WTC11 (cell line): ENCODE measurements at places on chromosomes 6 and 20.
A peak's percentile ranks its signal among the peaks of the same experiment; 100 is the strongest.

DNA sequence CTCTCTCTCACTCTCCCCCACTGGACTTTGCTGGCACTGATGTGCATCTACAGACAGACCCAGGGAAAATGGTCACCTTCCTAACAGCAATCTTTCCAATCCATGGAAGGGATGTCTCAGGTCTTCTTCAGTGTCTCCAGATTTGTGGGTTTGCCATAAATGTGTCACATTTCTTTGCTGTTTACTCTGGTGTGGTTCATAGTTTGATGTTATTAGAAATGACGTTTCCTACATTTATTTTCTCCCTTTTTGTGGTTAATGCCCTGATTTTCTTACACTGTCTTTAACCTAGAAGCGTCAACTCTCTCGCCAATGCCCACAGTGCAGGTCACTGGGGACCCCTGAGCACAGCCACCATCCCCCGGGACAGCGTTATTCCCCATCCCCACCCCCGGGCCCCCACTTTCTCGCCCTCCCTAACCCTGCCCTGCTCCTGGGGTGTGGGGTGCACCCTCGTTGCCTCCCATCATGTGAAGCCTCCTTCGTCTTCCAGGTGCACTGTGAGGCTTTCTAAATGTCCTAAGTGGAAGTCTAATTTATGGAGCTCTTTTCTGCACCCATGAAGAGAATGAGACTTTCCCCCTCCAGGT, 86.5 kb downstream of the YTHDF1 start:
- H3K27me3 ChIP-seq: no peaks in the 10 kb centered on the region; the same call in 1 of the 2 replicates
- peak; percentile 2 for DNase-seq
- H3K27ac ChIP-seq: no peak overlapping the region; the same call in 1 of the 2 replicates
- no peaks in the 10 kb centered on the region for H3K36me3 ChIP-seq
- peaks cover 9% of the 10 kb centered on the region for H3K4me1 ChIP-seq

DNA sequence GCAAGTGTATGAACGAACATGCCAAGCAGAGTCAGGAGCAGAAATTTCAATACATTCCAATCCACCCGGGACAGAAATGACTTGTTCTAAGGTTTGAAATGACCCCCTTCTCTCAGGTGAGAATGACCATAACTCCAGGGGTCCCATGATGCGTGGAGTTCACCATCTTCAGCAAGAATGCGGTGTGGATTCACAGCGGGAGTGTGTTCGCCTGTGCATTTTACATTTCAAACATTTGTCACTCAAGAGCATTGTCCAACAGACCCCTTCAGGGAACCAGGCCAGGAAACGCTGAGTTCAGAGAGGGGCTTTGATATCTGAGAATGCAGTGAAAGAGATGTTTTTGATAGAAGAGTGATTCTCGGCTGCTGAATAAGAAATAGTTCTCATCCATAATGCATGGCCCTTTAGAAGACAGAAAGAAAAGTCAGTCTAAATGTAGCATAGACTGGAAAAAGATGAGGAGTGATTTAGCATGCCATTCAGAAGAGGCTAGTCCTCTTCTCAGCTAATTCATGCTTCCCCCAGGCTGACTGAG, 200.3 kb upstream of the KCNG1 start:
- no peak for DNase-seq
- H3K27me3 ChIP-seq: peaks cover 15% of the 10 kb centered on the region
- H3K4me3 ChIP-seq: no peak overlapping the region
- peaks cover 35% of the 10 kb centered on the region for H3K4me1 ChIP-seq

- DNase-seq: no peak
- no peak overlapping the region for H3K4me3 ChIP-seq
Observed at GRCh38 chr6:42239333-42239732, 21.7 kb upstream of the MRPS10 start.

DNA sequence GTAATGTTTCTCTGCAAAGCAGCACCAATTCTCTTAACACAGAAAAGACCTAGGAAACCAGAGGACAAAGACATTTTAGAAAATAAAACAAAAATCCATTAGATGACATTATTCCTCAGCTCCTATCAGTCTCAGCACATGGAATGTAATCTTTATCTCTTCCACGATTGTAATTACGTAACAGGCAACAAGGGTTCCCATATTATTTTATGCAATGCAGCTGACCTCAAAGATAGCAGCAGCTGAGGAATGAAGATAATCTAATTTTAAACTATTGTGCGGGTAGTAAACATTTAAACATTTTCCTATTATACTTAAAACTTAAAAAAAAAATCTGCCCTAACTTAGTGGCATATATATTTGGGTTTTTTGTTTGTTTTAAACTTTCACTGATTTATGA, 33.0 kb upstream of the PTCHD4 start:
- no peaks in the 10 kb centered on the region for H3K27me3 ChIP-seq
- peaks cover 4% of the 10 kb centered on the region; the same call in 1 of the 2 replicates for H3K36me3 ChIP-seq
- no peak overlapping the region for H3K27ac ChIP-seq
- no peak for DNase-seq
- H3K4me1 ChIP-seq: peaks cover 9% of the 10 kb centered on the region
- H3K4me3 ChIP-seq: no peak overlapping the region

GRCh38 chr6:148926478-148926877, 179.6 kb downstream of the UST start:
- no peak overlapping the region for H3K4me3 ChIP-seq
- peak overlapping the region; percentile 16; the same call in 1 of the 2 replicates for H3K27ac ChIP-seq
- DNase-seq: no peak

DNA sequence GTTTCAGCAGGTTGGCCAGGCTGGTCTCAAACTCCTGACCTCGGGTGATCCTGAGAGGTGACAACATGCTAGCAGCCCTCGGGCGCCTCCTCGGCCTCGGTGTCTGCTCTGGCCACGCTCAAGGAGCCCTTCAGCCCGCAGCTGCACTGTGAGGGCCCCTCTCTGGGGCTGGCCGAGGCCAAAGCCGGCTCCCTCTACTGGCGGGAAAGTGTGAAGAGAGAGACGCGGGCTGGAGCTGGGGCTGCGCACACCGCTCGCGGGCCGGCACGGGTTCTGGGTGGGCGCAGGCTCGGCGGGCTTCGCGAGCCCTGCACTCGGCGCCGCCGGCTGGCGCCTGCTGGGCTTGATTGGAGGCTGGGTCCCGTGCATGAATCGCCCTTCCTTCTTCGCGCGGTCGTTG, 80.8 kb upstream of the RBM24 start:
- peak; percentile 89 for DNase-seq
- H3K4me3 ChIP-seq: peak overlapping the region; percentile 57
- H3K36me3 ChIP-seq: peaks cover 15% of the 10 kb centered on the region
- H3K27me3 ChIP-seq: peaks cover 15% of the 10 kb centered on the region
- H3K27ac ChIP-seq: no peak overlapping the region

DNA sequence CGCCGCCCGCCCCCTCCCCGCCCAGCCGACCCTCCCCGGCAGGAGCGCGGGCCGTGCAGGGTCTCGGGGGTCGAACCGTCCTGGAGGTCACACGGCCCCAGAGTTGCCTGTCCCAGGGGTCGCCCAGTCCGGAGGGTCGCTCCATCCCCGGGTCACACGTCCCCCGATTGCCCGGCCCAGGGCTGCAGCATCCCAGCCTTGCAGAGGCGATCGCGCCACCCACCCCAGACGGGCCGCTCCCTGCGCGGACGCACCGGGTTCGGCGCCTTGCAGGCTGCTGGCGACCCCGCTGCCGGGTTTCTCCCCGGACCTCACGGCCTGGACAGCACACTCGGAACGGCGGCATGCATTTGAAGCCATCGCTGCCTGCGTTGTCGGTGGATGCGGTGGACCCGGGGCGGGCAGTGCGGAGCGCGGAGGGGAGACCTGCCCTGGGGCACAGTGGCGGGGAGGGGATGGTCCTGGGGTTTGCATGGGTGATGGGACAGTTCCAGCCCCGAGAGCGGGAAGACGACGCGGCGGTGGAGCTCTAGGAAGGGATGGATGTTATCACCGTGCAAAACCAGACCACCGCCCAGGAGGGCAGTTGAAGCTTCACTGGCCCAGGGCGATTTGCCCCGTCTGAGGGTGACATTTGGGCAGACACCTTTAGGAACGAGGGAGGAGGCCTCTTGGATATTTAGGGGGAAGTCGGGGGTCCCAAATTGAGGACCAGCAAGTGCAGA, 22.7 kb upstream of the FRMD1 start:
- peaks cover 33% of the 10 kb centered on the region for H3K27me3 ChIP-seq
- no peaks in the 10 kb centered on the region for H3K36me3 ChIP-seq
- H3K27ac ChIP-seq: no peak overlapping the region; the same call in 1 of the 2 replicates
- peaks cover 45% of the 10 kb centered on the region for H3K4me1 ChIP-seq
- peak overlapping the region; percentile 54 for H3K4me3 ChIP-seq
